Activated CD8-positive, alpha-beta memory T cell treated with anti-CD3 and anti-CD28 coated beads for 1 hour (primary cell): ENCODE measurements at places on chromosomes 2 and 18.

DNA sequence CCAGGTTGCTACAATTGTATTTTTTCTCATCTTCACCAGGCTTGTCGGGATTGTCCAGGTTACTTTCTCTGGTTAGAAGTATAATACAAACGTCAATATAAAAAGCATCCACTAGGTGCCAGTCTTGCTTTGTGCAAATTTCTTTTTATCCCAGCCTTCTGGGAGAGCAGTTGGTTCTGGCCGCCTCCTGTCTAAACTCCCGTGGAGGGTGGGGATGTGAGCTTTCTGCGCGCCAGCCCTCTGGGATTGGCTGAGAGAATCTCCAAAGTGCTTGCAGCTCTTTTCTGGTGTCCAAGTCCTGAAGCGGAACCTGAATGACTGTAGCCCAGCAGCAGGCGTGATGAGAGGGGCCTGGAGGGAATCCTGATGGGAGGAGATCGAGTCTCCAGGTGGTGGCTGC is 22.4 kb upstream of the TOGARAM2 start:
- peak; percentile 18 for DNase-seq

DNA sequence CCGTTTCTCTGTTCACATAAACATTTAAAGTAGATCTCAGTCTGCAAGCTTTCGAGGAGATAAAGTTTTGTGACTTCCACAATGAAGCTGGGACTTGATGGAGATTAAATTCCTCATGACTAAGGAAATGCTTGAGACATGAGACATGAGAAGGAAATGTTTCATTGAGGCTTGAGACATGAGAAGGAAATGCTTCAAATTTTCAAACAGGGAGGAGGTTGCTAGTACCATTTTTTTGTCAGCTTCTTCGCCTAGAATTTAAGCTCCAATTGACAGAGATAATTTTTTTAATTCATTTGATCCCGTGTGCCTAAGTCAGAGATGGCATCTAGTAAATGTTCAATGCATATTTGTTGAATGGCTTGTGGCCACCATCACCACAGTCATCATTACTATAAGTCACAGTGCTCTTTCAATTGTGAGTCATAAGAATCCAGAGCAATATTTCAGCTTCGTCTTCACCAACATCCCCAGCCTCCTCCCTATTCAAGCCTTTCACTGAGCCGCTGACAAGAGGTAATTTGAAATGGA is 543 bp upstream of the MARCHF4 start:
- no peak for DNase-seq

DNA sequence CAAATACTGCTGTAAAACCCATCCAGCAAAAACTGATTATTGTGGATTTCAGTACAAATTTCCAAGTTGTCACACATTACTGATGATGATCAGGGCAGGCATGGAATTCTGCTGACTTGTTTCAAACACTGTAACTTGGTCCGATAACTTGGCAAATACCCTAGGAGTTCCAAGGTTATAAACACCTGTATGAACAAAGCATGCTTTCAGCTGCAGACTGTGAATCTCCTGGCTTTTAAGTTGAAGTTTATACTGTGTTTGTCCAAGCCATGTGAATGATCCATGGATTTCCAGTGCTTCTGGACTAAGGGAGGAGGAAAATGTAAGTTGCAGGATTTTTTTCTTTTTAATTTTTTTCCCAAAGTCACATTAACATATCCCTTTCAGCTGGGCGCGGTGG is 70.0 kb upstream of the SLC25A52 start:
- no peak for DNase-seq

DNA sequence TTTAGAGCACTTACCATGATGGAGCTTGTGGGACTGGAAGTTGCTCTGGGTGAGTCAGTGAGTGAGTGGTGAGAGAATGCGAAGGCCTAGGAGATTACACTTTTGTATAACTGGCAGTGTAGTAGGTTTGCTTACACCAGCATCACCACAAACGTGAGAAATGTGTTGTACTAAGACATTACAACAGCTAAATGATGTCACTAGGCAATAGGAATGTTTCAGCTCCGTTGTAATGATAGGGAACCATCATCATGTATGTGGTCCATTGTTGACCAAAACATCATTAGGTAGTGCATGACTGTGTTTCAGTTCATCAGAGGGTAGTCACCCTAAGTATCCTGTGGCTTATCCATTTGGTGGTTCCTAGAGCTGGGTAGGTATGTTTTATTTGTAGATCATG is 11.9 kb downstream of the ZNF407 start:
- DNase-seq: no peak

GRCh38 chr18:40222776-40223175 is 1732.3 kb upstream of the PIK3C3 start:
- DNase-seq: no peak
